Activated naive CD8-positive, alpha-beta T cell treated with anti-CD3 and anti-CD28 coated beads, Interleukin-2, amount 10 ng/mL, durations not matched to agents 7 days and 5 days (primary cell): ENCODE measurements at places on chromosomes 6 and 20. TPM values are rescaled to one million over a fixed set of nuclear protein-coding genes. Genes with fewer than 3 reads are reported as not detected.

The RAB44 gene
- not detected for total RNA-seq

The SOD2 gene
- 68.4 TPM for total RNA-seq

The HAO1 gene
- not detected for total RNA-seq

The HDGFL1 gene
- not detected for total RNA-seq

The RIMS1 gene
- total RNA-seq = not detected

The MYL9 gene
- total RNA-seq = 0.51 TPM

The COL19A1 gene
- total RNA-seq = 0.06 TPM

The HCK gene
- 0.79 TPM for total RNA-seq

The HDAC2 gene
- total RNA-seq = 59.5 TPM

The LST1 gene
- total RNA-seq = 105 TPM

The RBBP9 gene
- 15.2 TPM for total RNA-seq
